ENCODE measurements at places on chromosomes 1 and 21.

DNA sequence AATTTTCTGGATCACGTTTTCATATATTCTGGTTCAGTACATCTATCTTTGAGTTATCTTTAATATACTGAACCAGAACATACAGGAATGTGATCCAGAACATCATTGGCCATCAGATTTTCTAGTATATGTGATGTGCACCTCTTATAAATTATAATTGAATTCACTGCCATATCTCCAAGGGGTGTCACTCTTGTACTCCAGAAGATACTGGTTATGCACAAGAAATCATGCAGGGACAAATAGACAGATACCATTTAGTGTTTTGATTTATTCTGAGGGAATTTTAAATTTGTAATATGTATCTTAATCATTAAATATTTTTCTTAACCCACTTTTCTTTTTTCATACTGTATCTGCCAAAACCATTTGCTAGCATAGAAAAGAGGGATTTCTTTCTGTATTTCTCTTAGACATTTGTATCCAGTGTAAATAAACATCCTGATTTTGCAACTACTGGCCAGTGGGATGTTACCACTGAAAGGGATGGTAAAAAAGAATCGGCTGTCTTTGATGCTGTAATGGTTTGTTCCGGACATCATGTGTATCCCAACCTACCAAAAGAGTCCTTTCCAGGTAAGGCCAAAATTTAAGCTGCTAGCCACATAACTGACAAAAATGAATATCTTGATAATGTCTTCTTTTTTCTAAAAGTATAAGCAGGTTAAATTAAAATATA, 16.7 kb downstream of the FMO3 start:
- no peak for DNase-seq

DNA sequence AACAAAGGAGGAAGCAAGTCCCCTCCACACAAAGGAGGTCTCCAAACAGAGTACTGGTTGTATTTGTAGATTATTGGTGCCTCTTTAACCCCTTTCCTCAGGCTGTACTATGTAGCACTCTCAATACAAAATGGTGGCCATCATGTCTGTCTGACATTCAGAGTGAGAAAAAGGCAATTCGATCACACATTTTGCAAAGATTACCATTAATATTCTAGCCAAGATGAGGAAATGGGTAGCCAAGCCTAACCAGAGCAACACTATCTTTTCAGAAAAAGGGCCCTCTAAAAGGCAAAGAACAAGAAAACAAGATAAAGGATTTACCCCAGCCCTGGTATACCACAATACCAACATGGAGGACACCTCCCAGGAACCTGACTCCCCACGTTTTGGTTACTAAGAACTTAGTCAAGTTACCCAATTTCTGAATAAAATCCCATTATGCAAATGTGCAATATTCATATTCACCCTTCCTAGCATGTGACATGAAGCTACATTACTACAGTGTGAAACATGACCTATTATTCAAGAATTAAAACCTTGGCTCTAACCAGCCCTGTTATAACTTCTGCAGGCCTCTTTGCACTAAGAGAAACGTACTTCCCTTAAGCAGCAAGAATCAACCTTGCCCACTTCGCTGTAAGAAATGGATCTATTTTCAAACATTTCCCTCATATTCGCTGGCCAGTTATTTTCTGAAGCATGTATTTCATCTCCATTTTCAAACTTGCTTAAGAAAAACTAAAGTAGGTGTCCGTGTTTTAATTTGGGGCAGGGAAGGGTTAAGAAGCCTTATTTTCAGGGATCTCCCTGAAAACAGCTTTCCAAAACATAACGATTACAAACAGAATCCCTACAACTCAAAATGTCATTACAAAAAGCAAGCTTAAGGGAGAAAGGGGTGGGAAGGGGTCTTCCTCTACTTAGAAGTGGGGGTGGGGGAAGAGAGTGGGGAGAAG, 2.1 kb downstream of the KDM5B start:
- DNase-seq = no peak

DNA sequence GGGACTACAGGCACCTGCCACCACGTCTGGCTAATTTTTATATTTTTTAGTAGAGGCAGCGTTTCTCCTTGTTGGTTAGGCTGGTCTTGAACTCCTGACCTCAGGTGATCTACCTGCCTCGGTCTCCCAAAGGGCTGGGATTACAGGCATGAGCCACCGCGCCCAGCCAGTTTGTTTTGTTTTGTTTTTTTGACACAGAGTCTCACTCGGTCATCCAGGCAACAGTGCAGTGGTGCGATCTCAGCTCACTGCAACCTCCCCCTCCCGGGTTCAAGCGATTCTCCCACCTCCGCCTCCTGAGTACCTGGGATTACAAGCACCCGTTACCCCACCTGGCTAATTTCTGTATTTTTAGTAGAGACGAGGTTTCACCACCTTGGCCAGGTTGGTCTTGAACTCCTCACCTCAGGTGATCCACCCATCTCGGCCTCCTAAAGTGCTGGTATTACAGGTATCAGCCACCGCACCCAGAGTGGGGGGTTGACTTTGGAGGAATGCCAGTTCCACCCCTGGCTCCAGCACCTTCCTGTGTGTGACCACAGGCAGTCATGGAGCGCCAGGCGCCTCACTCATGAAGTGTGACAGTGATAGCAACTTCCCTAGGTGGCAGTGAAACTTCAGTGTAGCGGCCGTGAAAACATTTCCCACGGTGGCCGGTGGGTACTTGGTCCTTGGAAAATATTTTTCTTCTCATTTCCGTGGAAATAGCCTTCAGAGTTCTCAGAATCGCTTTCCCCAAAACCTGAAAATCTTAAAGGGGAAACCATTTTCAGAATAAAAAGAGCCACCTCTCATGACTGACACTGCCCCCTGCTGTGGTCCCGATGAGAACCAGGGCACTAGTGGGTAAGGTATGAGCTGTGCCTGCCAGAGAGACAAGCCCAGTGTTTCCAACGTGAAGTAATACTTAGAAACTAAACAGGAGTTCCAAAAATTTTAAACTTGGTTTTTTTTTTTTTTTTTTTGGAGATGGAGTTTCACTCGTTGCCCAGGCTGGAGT, 48.6 kb downstream of the WDR4 start:
- peak; percentile 59 for DNase-seq

DNA sequence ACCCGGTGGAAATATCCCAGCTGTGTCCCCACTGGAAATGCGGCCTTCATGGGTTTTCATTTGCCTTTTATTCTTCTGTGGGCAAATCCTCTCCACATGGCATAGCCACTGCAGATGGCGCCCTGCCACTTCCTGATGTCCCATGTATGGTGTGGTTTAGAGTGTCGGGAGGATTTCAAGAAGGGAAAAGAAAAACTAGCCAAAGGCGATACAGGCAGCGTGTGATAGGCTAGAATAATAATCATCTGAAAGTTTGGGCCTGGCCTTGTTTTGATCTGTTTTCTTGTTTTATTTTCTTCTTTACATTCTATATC, 123.6 kb downstream of the PEX14 start:
- DNase-seq = no peak

DNA sequence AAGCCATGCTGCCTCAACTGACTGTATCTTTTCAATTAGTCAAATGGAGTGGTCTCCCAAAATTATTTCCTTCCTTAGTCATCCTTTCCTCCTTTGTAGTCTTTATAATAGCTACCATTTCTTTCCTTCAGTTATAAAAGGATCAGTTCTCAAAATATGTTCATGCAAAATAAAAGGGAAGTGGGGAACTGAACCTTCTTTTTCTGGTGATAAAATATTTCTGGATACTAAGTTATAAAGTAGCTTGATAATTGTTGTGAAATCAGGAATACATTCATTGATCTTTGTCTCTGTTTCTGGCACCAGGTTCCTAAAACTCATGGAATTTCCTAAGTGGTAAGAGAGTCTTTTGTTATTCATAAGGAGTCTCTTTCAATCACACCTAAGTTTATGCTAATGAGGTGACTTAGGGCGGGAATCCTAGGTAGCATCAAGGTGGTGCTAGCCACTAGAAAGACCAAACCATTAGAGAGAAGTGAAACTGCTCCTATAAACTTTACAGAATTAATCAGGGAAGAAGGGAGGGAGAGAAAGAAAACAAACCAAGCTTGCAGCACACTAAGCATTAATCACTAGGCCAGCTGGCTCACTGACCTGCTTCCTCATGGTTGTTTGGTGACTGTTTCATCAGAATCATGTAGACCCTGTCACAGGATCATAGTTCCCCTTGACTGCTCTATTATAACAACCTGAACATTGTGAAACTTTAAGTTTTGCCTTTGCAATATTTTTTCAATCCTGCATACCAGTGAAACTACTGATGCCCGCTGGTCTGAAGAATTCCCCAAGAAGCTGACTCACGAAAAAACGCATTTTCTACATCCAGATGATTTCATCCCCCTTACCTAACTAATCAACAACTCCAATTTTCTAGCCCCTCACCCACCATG, 161.6 kb upstream of the PTBP2 start:
- DNase-seq = no peak

DNA sequence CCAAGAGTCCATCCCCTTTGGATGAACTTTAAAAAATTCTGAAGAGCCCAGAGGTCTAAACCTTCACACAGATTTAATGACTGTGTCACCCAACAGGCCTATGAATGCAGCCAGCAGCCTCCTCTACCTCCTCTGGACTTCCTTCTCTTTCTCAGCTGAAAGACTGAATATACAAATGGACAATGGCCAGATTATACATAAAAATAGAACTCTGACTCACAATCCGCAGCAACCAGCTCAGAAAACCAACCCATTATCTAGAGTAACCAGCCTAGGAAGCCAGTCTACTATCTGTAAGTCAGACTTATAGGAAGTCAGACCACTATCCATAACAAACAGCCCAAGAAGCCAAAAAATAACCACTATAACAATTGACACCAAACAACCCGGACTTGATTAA, 224.5 kb downstream of the ASTN1 start:
- no peak for DNase-seq

DNA sequence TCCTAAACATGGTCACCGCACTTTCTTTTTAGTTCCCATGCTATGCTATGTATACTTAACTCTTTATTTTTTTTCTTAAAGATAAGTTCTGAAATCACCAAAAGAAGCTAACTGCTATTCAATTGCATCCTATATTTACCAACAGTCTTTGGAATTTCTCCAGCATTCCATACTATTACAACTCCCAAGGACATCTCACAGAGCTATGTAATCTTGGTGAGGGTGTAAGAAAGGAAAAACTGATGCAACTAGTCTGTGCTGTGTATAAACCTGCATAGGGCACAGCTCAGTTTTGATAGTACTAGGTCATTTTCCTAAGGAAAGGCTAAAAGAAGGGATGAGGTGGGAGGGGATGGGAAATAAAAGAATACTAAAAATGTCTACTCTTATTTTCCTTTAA, 78.0 kb downstream of the PTPN14 start:
- no peak for DNase-seq

GRCh38 chr1:48025076-48025475, 27.9 kb upstream of the TRABD2B start:
- DNase-seq = no peak

DNA sequence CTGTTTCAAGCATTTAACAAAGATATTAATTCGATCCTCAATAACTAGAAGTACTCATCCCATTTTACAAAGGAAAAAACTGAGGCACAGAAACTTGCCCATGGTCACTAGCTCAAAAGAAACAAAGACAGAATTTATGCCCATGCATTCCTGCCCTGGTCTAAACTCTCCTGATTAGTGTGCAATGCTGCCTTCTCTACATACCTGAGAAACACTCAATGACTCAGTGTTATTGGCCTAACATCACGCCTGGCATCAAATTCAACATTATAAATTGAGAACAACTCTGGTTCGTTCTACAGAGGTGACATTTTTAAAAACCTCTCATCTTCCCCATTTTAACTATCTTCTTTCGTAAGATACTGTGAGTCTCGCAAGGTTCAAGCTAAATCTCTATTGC, 5.2 kb downstream of the APP start:
- no peak for DNase-seq

- peak; percentile 5 for DNase-seq
Observed at GRCh38 chr1:3024019-3024418, 2.8 kb downstream of the ACTRT2 start.

GRCh38 chr1:8517661-8518489, 200.0 kb downstream of the SLC45A1 start:
- no peak for DNase-seq

DNA sequence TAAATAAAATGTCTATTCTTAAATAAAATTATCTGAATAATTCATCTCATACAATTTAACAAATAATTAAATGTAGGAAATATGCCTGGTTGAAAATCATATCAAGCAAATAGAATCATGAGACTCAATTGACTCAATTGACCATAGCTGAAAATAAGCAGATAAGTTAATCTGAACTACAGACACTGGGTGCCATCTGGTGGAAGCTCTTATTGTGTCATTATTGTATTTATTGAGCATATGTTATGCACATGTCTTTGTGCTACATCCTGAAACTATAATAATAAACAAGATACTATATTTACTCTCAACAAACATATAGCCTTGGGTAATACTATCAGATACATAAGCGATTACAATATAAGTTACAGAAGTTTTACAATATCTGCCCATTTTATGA, 41.0 kb downstream of the BRINP3 start:
- DNase-seq = no peak

DNA sequence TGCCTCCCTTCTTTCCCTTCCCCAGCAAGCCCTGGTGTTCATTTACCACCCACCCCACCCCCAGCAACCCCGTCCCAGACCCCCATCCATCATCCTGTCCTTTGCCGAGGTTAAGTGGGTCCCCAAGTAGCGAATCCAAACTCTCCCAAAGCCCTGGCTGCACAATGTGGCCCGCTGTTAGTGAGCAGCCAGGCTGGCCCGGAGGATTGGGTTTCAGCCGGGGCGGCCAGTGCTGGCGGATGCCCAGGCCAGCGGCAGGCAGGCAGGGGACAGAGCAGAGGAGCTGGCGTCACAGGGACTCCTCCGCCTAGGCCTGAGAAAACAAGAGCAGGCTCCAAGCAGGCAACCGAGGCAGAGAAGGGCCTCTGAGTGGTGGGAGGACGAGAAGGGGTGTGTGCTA, 61.4 kb downstream of the EPHB2 start:
- DNase-seq = no peak

DNA sequence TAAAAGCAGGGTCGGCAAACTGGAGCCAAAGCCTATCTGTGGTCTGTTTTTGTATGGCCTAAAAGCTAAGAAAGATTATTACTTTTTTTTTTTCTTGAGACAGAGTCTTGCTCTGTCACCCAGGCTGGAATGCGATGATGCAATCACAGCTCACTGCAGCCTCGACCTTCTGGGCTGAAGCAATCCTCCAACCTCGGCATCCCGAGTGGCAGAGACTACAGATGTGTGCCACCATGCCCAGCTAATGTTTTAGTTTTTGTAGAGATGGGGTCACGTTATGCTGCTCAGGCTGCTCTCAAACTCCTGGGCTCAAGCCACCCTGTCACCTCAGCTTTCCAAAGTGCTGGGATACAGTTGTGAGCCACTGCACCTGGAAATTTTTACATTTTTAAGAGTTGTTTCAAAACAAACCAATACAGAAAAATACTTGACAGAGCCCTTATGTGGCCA, 6.5 kb upstream of the GLRX2 start:
- no peak for DNase-seq

GRCh38 chr1:30613188-30613587, 110.2 kb downstream of the MATN1 start:
- no peak for DNase-seq

- DNase-seq = no peak
Observed at GRCh38 chr1:14570514-14570913, 28.0 kb upstream of the KAZN start.

GRCh38 chr1:93844262-93845045, 34.6 kb downstream of the DNTTIP2 start:
- DNase-seq = no peak

GRCh38 chr1:173996995-173997394, 25.2 kb downstream of the RC3H1 start:
- no peak for DNase-seq
